Bone marrow (tissue), 2 donors: ENCODE measurements at places on chromosomes 12 and 14.

DNA sequence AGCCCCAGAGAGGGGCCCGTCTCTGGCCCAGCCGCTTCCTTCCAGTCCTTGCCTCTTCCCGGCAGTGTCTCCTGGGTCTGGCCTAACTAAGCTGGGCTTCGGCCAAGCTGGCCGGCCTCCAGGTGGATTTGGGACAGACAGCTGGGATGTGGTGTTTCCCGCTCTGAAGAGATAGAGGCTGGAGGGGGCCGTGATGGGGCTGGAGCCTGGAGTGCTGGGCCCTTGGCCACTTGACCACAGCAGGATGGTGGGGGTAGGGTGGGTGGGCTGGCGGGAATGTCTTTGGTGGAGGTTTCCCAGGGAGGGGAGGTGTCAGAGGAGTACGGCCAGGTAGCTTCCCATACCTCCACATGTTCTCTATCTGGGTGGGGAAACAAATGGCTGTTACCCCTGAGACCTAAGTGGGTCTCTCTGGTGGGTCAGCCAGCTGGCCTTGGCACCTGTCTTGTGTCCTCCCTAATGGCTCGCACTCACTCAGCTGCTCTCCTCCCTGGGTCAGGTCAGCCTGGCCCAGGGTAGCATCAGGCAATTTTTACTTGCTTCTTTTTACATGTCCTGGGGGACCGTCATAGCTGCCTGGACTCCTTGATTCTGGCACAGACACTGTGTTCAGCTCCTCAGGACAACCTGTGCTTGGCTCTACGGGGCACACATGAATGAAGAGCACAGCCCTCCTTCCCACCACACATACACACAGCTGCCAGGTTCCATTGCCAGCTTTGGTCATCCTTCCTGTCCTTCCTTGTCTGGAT lies 19.8 kb upstream of the PGF start:
- no peak for DNase-seq

GRCh38 chr12:55428331-55429243 lies 2.5 kb downstream of the OR6C76 start:
- DNase-seq, result no peak

DNA sequence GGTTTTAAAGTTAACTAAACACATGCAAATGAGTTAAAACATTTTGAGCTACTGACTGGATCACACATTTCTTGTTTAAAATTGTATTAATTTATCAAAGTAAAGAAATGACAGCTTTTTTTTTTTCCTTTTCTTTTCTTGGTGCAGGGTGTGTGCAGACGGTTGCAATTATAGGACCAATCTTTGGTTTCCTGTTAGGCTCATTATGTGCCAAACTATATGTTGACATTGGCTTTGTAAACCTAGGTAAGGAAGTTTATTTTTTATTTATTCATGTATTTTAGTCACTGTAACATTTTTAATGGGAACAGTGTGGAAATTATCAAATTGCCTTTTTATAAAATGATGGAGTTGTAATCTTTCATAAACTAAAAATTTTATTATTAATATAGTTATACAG lies 21.9 kb downstream of the SLCO1C1 start:
- DNase-seq, result no peak

DNA sequence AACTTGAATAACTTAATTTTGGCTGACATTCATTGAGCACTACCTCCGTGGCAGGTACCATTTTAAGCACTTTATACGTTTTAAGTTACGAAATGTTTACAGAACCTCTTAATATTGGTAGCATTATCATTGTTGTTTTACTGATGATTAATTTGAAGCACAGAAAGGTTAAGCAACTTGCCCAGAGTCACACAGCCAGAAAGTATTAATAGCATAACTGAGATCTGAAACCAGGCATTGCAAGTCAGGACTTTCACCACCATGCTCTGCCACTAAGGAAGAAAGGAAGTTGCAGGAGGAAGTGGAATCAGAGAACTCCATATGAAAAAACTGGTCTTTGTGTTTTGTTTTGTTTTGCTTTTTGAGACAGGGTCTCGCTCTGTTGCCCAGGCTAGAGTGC lies 28.2 kb upstream of the BCAT1 start:
- no peak for DNase-seq

DNA sequence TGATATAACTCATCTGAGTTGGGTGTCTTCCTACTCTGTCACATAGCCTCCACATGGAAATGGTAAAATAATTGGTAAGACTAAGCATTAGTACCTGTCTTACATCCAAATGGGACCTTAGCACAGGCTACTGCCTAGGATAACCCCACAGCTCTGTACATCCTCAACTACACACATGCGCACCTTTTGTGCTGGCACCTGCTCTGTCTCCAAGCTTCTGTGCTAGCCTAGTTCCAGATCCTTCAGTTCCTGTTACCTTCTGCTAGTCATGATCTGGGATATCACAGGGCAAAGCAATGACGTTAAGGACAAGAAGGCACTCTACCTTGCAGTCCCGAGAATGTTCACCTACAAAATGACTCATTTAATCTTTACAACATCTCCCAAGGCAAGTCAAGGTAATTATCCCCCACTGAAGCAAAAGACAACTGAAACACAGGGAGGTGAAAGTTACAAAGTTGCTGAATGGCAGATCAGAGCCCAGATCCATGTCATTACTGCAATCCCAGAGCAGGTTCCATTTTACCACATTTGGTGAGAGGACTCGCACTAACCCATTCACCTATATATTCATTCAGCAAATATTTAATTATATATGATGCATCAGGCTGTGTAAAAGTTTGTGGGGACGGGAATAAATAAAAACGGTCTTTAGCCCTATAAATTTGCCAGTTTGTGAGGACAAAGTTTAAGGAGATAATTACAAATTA lies 61.7 kb downstream of the PPM1H start:
- DNase-seq, result no peak

DNA sequence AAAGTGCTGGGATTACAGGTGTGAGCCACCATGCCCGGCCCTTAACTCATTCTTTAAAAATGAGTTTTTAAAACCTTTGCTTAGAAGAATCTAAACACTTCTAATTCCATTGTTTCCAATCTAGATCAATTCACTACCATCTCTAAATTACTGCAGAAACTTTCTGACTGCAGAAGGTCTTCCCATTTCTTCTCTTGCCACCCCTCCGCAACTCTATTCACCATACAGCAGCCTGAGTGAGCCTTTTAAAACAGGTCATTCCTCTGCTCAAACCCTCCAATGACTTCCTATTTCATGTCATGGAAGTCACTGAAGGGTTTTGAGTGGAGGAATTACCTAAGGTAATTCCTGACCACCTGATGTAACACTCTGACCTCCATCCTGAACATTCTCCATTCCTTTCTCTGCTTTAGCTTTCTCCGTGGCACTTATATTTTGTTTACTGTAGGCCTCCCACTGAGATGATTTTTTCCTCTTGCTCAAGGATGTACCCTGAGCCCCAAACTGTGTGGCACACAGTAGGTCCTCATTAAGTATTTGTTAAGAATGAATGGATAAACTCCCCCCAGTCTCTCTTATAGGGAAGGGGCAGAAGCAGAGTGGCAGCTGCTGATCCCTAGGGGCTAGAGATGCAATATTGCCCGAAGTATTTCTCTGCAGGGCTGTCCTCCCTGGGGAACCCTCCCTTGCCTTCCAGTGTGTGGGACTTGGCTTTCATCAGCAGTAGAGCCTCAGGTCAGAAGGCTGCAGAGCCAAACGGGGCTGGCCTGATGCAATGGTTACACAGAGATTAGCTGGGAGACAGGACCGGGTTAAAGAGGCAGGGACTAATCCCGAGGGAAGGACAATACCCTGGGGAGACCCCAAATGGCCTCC lies 1.2 kb downstream of the DDIT3 start:
- no peak for DNase-seq

- DNase-seq, result no peak
Measured at GRCh38 chr12:127272864-127273263, 994.1 kb upstream of the TMEM132C start.
